ENCODE measurements at places on chromosomes 2 and 18.
A peak's percentile ranks its signal among the peaks of the same experiment; 100 is the strongest.

DNA sequence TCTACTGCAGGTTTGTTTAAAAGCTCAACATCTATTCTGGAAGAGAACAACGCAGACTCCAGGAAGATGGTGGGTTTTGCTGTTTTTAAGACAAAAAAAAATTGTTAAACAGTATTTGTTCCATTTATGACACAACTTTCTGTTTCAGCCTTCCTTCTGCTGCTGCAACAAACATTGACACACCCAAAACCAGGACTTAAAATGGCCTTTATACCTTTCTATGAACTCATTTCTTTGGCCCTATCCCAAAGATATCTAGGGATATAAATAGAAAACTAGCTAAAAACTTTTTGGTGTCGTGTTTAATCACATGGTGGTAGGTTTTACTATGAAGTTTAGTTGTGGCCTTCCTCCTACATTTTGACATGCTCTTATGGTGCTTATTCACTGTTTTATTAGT, 964 bp upstream of the GALNT3 start:
- DNase-seq = no peak
- H3K27ac ChIP-seq = no peak overlapping the region
- H3K4me3 ChIP-seq = peak overlapping the region; percentile 65
- no peaks in the 10 kb centered on the region for H3K27me3 ChIP-seq

DNA sequence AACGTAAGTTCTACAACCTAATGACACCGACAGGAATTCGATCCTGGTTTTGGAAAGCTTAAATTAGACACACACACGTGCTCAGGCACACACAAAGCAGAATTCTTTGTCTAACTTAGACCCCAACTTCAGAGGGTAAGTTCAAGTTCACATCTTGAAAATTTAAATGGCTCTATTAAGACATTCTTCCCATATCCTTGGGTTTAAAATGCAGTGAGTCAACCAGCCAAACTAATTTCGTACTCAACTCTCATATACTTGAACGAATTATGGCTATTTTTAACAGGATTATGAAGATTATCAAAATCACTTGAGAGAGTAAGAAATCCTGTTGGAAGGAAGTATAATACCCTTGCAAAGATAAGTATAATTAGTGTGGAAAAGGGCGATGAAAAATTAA, 53.2 kb upstream of the ARL4C start:
- peaks cover 10% of the 10 kb centered on the region for H3K4me1 ChIP-seq
- no peaks in the 10 kb centered on the region for H3K27me3 ChIP-seq
- H3K36me3 ChIP-seq = no peaks in the 10 kb centered on the region
- DNase-seq = no peak
- H3K4me3 ChIP-seq = no peak overlapping the region
- H3K27ac ChIP-seq = no peak overlapping the region

- 0 out of 2 replicates have a peak, but pooled peaks cover 2% of the 10 kb centered on the region for H3K4me1 ChIP-seq
- no peaks in the 10 kb centered on the region for H3K27me3 ChIP-seq
- DNase-seq = no peak
- H3K27ac ChIP-seq = no peak overlapping the region
- H3K4me3 ChIP-seq = no peak overlapping the region
Observed at GRCh38 chr2:191905336-191905735, 58.4 kb upstream of the CAVIN2 start.

GRCh38 chr2:157312866-157313486, 12.6 kb downstream of the ERMN start:
- H3K27ac ChIP-seq = no peak overlapping the region
- no peak overlapping the region for H3K4me3 ChIP-seq
- H3K4me1 ChIP-seq = peaks cover 3% of the 10 kb centered on the region
- H3K36me3 ChIP-seq = no peaks in the 10 kb centered on the region

DNA sequence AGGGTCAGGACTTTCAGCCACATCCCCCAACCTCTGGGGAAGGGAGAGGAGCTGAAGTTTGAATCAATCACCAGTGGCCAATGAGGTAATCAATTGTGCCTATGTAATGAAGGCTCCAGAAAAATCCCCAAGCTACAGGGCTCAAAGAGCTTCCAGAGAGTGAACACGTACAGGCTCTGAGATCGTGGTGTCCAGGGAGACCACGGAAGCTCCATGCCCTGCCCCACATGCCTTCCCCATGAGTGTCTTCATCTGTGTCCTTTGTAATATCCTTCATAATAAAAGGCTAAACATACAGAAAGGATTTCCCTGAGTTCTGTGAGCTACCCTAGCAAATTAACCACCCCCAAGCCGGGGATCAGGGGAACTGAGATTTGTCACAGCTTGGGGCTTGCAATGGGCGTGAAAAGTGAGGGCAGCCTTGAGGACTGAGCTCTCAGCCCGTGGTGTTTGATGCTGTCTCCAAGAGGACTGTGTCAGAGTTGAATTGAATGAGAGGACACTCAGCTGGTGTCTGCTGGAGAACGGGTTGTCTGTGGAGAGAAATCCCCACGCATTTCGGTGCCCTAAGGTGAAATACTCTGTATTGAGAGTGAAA, 25.5 kb upstream of the TUBB6 start:
- no peak overlapping the region for H3K4me3 ChIP-seq
- peaks cover 2% of the 10 kb centered on the region for H3K27me3 ChIP-seq
- no peak for DNase-seq
- H3K36me3 ChIP-seq = no peaks in the 10 kb centered on the region
- H3K27ac ChIP-seq = no peak overlapping the region
